ENCODE measurements at places on chromosomes 7 and 10.

- no peak for DNase-seq
Measured at GRCh38 chr7:2524808-2525657, 5.5 kb downstream of the LFNG start.

- no peak for DNase-seq
Measured at GRCh38 chr10:13862546-13863233, 275.9 kb downstream of the PRPF18 start.

DNA sequence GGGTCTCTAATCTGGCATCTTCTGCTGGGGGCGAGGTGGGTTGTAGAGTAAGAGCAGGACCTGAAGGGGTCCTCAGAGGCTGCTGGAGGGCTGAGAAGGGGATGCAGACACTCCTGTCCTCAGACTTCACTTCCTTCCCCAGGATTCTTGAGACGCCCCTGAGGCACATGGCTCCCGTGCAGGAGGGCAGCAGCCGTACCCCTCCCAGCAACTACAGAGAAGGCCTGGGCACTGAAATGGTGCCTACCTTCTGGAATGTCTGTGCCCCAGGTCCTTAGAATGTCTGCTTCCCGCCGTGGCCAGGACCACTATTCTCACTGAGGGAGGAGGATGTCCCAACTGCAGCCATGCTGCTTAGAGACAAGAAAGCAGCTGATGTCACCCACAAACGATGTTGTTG lies 52.0 kb downstream of the VWA2 start:
- no peak for DNase-seq

DNA sequence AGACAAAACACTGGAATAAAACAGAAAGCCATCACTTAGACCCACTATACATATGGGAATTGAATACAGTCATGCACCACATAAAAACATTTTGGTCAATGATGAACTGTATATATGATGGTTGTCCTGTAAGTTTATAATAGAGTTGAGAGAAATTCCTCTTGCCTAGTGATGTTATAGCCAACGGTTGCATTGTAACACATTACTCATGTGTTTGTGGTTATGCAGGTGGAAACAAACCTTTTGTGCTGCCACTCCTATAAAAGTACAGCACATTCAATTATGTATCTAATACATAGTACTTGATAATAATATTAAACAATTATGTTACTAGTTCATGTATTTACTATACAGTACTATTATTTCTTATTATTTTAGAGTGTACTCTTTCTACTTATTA lies 381.2 kb upstream of the MBL2 start:
- no peak for DNase-seq

DNA sequence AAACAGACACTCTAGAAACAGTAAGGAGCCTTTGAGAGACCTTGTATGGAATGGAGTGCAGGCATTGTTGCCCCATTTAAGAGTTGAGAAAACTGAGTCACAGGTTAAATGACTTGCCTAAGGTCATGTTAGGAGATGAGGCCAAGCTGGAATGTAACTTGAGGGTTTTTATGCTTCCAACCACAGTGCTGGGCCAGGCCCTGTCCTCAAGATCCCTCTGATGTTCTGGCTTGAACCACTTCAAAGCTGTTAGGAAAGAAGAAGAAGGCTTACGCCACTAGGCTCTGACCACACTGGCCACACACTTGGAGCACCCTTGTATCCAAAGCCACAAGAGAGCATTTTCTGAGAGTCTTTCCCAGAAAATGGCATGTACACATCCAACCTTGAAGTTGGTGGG lies 42.7 kb downstream of the PLAU start:
- no peak for DNase-seq

DNA sequence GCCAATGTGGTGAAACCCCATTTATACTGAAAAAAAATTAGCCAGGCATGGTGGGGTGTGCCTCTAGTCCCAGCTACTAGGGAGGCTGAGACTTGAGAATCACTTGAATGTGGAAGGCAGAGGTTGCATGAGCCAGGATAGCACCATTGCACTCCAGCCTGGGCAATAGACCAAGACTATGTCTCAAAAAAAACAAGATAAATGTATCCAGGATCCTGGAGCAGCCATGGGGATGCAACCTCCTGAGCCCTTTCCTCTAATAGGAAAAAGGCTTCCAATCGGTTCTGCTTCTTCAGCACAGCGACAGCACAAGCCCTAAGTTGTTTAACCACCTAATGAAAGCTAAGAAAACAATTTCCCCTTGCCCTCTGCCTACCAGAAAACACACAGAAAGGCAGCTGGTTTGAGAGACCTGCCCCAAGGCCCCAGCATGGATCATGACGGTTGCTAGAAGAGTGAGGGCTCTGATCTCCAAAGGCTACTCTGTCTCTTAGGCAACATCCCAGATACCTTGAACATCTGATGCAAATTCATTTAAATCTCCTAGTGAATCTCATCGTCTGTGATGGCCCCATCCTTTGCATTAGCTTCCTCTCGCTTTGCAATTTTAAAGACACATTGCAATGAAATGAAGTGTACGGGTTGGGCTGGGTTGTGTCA lies 220.8 kb downstream of the ARHGAP21 start:
- DNase-seq, result no peak

DNA sequence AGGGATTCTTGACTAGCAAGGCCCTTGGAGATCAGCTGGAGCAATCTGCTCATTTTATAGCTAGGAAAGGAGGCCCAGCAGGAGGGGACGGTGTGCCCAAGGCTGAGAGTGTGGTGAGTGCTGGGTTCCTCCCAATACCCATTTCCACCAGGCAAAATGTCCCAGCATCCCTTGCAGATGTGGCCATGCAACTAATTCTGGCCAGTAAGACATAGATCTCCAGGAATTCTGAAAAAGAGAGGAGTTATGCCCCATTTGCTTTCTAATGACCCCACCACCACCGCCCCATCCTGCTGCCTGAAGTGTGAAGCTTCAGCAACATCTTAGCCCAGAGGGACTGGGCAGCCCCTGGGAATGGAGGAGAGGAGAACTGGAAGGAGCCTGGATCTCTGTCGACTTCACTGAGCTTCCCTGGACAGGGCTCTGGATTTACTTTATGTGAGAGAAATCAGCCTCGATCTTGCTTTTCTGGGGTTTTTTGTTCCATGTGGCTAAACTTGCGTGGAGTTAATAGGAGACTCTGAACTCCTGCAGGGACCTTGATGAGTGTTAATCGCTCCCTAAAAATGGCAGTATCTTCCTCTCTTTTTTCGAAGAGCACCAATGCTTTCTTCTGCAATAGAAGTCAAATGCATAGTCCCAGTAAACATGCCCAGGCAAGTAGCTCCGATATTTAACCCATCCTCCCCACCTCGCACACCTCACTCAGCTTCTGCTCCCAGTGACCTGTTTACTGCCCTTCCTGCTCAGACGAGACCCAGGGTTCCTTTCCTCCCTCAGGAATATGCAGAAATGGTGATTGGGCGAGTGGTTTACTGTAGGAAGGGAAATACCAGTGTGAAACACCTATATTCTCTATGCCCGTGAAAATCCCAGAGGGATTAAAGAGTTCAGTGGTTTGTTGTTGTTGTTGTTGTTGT lies 127.5 kb upstream of the GPR26 start:
- DNase-seq, result no peak

GRCh38 chr7:134009314-134010110 lies 117.6 kb upstream of the LRGUK start:
- no peak for DNase-seq

DNA sequence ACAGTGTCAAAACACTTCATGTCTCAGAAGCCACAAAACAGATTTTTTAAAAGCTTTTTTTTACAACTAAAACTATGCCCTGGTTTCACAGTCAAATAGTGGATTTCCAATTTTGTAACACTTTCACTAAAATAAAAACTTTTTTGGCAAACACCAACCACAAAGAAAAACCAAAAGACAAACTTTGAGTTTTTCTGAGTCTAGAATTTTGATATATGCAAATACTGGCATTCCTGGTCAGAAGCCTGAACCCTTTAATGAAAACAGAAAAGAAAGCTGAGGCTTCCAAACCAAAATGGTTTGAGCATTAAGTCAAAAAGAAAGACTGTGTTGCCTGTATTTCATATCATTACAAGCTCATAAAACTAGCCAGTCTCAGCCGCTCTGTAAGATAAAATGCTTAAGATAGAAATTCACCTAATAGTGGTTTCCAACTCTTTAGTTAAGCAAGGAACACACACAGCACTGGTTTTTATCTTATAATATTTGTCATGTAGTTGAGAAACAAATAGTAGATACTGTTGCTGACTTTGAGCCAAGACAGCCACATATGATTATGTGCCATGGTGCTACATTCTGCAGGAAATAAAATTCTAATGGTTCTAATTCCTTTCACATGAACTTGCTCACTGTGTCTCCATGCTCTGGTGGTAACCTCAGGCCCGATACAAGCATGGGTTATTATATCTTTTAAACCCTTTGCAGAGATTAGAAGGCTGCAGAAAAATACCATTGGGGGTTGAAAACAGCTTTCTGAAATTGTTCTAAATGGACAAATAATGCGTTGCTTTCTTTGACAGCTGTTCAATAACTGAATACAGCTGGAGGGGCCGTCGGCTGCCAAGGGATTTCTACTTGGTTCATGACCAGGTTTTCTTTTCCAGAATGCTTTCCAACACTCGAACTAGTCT lies 49.4 kb downstream of the FAM171A1 start:
- no peak for DNase-seq

GRCh38 chr7:17368856-17369524 lies 70.5 kb downstream of the AHR start:
- no peak for DNase-seq

GRCh38 chr10:128027822-128028507 lies 98.3 kb downstream of the MKI67 start:
- no peak for DNase-seq

DNA sequence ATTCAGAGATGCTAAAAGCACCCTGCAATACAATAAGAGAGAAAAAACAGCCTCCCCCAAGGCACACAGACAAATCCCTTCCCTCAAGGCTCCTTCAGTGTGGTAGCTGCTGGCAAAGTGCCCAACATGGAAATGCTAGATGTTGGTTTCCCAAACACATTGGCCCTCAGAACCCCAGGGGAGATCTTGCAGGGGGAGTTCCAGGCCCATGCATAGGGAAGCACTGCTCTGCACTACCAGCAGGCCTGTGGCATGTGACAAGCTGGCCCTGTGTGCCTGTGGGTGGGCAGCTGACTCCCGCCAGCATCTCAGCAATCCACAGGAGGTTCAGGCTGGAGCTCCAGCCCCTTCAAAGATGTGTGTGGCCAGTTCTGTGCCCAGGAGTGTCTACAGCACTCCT lies 16.8 kb upstream of the CSGALNACT2 start:
- no peak for DNase-seq

- no peak for DNase-seq
Measured at GRCh38 chr10:79905322-79906314, 43.3 kb downstream of the SFTPD start.

- DNase-seq, result no peak
Measured at GRCh38 chr7:123770378-123770777, 21.6 kb upstream of the WASL start.

Data from stimulated activated CD4-positive, alpha-beta T cell treated with anti-CD3 and anti-CD28 coated beads, TNF-alpha, amount 100 ng/mL, for 4 hours (primary cell).